Left kidney (tissue), 8 donors: ENCODE measurements at places on chromosomes 4 and X.

DNA sequence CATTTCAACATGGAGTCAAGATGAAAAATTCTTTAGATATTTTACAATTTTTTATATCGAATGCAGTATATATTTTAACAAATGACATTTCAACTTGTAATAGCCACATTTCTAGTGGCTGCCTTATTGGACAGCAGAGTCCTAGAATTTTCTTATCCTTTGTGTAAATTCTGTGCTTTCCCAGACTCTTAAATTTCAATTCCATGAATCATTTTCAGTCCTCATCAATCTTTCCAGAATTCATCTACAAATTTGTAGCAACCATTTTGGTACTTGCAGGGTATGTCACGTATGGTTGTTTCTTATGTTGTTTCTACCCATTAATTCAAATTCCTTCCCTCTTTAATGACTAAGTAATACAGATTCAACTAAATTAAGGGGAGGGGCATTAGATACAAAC lies 2.7 kb downstream of the PAICS start:
- no peak for DNase-seq

- no peak for DNase-seq
These were observed 735.3 kb downstream of the PCDH18 start for GRCh38 chr4:136796953-136797352.

DNA sequence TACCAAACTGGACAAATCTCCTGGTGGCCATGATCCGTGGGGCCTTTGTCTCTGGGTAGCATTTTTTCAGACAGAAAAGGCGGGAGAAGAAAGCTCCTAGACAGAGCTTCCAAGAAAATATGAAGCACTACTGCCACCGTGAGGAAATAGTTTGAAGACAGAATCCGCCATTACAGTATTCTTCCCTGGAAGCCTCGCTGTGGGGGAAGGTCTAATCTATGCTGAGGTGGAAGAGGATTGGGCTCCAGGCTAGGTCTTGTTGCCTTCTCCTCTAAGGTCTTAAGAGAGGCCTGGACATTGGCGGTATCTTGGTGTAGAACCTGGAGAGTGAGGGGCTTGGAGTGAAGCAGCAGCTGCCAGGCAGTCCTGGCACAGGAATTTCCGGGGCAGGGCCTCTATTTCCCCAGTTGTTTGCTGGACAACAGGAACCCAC lies 218.9 kb downstream of the OR13H1 start:
- DNase-seq = peak; percentile 92

DNA sequence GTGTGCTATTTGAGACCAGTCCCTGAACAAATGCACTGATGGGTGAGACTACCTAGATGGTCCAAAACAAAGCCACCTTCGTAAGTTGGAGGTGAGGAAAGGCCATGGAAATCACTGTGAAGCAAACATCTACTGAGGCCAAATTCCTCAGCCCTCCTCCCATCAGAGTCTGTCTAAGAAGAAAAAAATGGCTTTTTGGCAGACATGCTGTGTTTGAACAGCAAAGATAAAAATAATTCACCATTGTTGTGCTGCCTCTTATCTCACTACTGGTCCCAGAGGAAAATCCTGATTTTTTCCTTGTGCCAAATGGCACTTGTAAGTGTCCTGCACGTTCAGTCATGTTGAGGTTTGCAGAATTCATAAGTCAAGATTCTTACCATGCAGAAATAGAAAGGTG lies 7.9 kb downstream of the MAGEB18 start:
- no peak for DNase-seq

- DNase-seq = no peak
These were observed 8.3 kb downstream of the PPP2R3B start for GRCh38 chrX:378443-378842.

- DNase-seq = no peak
These were observed 326.7 kb upstream of the CLNK start for GRCh38 chr4:11011249-11011648.
